ENCODE measurements at places on chromosomes 16 and 17.

- DNase-seq: no peak
Observed at GRCh38 chr16:50655558-50656055, 25.5 kb downstream of the SNX20 start.

GRCh38 chr17:42844271-42844670 is at the start of gene AOC2:
Gene AOC2 (plus strand): TSS chr17:42844580. CDS start chr17:42844627, 47 bp downstream.
- DNase-seq: no peak

DNA sequence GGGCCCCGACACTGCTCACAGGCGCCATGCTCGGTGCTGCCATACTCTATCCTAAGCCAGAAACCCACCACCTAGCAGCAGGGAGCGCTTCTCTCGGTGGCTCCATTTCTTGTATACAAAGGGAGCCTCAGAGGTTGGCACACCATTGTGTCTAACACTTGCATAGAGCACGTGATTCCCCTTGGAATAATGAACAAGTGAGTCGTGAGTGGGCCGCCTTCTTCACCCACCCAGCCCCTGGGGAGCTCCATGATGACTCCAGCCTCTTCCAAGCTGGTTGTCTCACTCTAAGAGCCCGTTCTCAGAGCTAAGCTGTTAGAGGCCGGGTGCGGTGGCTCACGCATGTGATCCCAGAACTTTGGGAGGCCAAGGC is 82.3 kb upstream of the ZNF469 start:
- DNase-seq: no peak

DNA sequence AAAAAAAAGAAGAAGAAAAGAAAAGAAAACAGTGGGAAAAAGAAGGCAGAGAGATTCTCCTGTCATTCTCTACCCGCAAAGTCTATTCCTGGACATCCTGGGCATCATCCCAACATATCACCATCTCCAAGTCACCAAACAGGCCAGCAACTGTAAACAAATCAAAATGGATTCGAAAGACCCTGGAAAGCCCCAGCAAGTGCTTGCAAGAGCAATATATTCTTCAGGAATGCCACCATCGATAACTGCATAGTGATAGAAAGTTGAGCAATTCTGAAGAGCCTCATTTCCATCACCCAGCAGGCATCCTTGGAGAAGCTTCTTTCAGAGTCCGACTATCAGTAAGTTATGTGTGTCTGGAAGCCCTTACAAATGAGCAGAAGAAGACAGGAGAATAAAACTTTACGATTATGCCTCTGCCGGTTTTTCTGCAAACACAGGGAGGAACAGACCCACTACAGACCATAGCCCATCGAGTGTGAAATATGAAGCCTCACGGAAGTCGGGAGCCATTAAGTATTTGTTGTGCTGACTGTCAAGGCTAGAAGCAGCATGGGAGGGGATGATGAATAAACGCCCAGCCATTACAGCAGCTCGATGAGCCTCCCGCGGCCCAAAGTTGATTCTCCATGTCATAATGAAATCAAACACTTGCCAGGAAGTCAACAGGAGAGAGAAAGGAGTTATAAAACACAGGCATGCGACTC is 64.5 kb upstream of the SEC14L1 start:
- no peak for DNase-seq
